A549 treated with ZK216348 at 1 μM for 4 hours (cell line): ENCODE measurements at places on chromosomes 3 and 15. TPM values are rescaled to one million over a fixed set of nuclear protein-coding genes. Genes with fewer than 3 reads are reported as not detected.

The GOLGA6L10 gene
- total RNA-seq = 0.37 to 0.73 TPM (median 0.52 TPM) in 5 replicates

The HCN4 gene
- 0.15 to 0.40 TPM (median 0.32 TPM) in 5 replicates for total RNA-seq

The GOLGA6L4 gene
- total RNA-seq = 0.61 to 1.7 TPM (median 0.82 TPM) in 5 replicates

The INAFM2 gene
- 4.1 to 8.1 TPM (median 5.3 TPM) in 5 replicates for total RNA-seq

The SLC22A14 gene
- total RNA-seq = 0.09 TPM in 2 of 5 replicates, not detected in the others

The TOPAZ1 gene
- not detected in 5 replicates for total RNA-seq

The MLH1 gene
- 29.6 to 57.4 TPM (median 32.5 TPM) in 5 replicates for total RNA-seq

The GABRB3 gene
- total RNA-seq = 59.9 to 93.0 TPM (median 71.4 TPM) in 5 replicates

The GOLGA8G gene
- not detected in 5 replicates for total RNA-seq

The TGM4 gene
- 0.08 to 0.12 TPM in 2 of 5 replicates, not detected in the others for total RNA-seq

The PRTG gene
- 7.3 to 10.5 TPM (median 9.9 TPM) in 5 replicates for total RNA-seq

The GOLGA8Q gene
- 0.14 TPM in 1 of 5 replicates, not detected in the others for total RNA-seq
